NCI-H187 treated with DMSO at 0.1 percent for 48 hours (cell line): ENCODE measurements at places on chromosomes 11 and 22.

DNA sequence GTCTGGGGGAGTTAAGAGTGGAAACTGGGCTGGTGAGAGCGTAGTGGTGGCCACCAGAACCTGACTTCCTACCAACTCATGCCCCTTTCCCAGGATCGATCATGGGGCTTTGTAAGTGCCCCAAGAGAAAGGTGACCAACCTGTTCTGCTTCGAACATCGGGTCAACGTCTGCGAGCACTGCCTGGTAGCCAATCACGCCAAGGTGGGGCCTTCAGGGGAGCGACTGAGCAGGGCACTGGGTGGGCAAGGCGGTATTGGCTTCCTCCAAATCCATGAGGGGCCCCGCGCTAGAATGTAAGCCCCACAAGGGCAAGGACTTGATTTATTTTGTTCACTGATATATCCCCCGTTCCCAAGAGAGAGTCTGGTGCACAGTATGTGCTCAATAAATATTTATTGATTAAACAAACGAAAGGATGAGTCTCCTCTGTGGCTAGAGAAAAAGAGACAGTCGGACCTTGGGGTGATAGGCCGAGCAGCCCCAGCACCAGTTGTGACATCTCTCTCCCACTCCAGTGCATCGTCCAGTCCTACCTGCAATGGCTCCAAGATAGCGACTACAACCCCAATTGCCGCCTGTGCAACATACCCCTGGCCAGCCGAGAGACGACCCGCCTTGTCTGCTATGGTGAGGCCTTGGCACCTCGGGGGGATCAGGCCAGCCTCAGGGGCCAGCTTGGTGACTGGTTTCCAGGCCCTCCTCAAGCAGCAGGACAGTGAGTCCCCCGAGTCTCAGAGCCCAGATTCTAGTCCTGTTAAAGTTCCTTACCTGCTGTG is 765 bp downstream of the ZFPL1 start:
- no peak for DNase-seq

DNA sequence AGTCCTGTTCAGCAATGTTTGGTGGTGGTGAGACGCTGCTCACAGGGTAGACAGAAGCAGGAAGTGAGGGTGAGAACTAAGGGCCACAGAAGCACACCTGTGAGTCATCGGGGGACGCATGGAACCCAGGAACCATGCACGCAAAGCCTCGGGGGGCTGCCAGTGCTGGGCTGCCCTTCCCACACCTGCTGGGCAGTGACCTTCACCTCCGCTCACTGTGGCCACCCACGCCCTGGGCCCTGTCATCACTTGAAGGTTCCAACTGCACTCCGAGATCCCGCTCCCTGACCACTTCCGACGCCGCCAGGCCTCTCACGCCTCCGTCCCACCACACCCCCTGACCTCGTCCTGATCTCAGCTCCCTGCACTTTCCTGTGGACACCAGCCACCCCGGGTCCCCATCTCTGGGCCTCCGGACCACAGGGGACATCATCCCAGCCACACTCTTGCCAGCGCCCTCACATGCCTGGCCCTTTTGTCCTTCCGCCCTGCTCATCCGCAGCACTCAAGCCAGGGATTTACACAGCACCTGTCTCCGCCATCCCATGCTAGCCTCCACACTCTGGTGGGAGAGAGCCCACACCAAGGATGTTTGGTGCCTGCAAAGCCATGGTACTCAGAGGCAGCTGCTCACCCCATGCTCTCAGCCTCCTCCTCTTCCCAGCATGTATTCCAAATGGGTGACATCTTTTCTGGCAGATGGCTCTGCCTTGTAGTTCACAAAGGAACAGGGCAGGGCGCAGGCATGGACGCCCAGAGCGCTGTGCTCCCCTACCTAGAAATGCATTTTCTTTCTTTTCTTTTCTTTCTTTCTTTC is 23.1 kb upstream of the ATXN10 start:
- no peak for DNase-seq

DNA sequence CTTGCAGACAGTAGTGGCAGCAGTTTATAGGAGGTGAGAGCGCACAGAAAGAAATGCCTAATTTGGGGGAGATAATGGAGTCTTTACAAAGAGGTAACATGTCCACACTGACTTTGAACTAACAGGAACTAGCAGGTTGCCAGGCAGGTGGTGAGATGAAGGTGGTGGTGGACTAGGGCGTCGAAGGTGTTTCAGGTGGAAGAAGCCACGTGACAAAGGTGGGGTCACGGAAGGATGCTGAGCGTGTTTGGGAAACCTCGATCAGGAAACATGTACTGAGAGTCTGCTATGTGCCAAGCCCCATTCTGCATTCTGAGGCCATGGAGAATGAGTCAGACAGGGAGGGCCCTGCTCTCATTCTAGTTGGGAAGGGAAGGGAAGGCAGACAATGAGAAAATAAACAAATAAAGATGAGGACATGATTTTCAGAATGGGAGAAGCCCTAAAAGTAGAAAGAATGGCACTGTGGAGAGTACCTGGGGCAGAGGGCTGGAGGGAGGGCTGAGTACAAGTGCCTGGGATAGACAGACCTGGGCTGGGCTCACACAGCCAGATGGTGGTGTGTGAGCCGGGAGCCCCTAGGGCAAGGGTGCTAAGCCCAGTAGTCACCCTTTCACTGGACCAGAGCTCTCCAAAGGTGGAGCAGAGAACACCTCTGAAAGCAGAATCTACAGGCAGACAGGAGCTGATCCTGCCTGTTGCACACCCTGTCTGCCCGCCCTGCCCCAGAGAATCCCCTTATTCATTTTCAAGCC is 16.2 kb upstream of the NNMT start:
- no peak for DNase-seq

DNA sequence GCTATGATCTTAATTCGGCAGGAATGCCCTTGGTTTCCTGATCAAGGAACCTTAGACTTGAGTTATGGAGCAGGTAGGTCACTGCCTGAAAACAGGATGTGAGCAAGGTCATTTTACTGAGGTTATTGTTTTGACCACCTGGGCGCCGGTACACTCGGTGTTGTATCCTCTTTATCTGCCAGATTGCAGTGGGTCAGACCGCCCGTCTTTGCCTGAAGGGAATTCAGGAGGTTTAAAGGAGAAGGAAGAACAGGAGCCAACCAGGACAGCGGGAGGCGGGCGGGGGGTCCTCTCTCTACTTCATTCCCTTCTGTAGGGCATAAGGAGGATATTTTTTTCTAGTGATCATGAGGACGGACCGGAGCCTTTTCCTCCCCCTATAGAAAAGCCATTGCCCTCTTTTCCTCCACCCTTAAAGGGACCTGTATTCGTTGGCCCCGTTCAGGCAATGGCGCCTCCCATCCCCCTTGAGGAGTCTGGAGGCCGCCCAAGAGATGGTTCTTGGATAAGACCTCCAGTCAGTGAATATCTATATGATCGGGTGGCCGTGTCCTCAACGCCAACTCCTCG is 649 bp downstream of the MS4A15 start:
- DNase-seq, result no peak

- no peak for DNase-seq
Measured at GRCh38 chr11:46299451-46299961, 22.0 kb downstream of the CREB3L1 start.

- no peak for DNase-seq
Measured at GRCh38 chr22:38674888-38675287, 6.9 kb upstream of the TOMM22 start.

- no peak for DNase-seq
Measured at GRCh38 chr11:118633979-118634378, 26.6 kb downstream of the PHLDB1 start.

DNA sequence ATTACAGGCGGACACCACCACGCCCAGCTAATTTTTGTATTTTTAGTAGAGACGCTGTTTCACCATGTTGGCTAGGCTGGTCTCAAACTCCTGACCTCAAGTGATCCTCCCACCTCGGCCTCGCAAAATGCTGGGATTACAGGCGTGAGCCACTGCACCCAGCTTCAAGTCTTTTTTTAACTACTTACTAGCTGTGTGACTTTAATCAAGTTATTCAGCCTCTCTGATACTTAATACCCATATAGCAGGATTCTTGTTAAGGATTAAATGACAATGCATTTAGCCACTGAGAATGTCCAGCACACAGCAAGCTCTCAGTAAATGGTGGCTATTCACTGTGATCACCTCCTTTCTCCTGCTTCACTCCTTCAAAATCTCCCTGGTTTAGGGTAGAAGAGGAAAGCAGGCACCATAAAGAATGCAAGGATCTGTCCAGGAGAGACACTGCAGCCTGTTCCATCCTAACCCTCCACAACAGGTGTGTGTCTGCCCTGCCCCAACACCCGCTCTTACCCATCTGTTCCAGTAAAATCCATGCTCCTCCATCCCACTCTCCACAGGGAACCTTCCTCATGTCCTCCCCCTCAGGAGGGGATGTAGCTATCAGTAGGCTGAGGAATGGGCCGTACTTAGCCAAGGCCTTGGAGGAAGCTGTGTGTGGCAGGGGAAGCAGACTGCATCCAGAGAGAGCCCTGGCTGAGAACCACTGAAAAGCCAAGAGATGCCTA is 69.3 kb downstream of the MICAL3 start:
- no peak for DNase-seq

- no peak for DNase-seq
Measured at GRCh38 chr22:21952586-21953571, at the start of gene PPM1F. Gene PPM1F, minus strand, starts transcription at chr22:21952848. Its CDS starts 6,800 bp downstream, at chr22:21946048.

- no peak for DNase-seq
Measured at GRCh38 chr11:12604557-12605153, 69.6 kb upstream of the TEAD1 start.

GRCh38 chr11:26677566-26677965 is 44.3 kb downstream of the SLC5A12 start:
- DNase-seq, result no peak

- no peak for DNase-seq
Measured at GRCh38 chr22:22408731-22409696, 99.5 kb downstream of the ZNF280B start.

GRCh38 chr11:100855466-100856067 is 168.5 kb downstream of the ARHGAP42 start:
- DNase-seq, result no peak

DNA sequence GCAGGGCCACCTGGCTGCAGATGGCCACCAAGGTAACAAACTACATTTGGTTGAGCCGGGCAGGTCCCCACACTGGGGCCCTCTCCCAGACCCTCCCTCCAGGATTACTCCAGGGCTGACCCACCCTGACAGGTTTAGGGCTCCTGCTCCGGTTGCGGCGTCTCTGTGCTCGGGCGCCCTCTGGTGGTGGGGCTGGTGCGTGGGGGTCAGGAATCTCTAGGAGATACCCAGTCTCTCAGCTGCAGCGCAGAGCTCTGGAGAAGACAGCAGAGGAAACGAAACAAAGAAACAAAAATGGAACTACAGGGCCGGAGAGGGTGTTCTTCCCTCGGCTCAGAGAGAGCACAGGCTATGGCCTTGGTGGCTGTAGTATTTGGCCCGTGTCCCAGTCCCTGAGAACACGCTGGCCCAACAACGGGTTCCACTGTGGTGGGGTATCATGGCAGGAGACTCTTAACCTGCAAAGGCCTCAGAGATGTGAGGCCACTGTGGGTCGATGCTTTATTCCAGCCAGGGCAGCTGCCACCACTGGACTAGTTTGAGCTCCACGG is 2.4 kb downstream of the C11orf96 start:
- no peak for DNase-seq

DNA sequence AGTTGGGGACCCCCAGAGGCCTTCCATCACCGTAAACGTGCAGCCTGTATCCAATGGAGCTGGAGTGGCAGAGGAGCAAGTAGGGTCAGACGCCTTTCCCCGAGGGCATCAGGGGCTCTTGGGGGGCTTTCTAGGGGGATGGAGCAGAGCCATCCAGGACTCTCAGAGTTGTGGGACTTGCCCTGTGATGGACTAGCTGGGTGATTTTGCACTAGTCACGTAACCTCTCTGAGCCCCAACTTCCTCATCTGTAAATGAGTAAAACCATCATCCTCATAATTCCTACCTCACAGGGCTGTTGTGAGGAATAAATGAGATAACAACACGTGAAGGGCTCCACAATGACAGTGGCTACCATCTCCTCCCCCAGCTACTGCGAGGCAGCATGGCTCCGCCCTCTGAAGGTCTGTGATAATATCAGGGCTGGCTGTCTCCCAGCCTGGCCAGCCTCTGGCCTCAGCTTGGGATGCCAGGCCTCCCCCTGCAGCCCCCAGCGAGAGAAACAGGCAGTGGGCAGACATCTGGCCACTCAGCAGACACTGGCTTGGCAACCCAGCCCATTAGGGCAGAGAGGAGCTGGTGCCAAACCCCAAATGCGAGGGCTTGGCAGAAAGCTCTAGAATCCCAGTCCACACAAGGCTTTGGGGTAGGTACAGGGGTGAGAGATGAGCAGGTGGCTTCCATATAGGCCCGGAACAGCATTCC is 6.7 kb downstream of the USP2 start:
- no peak for DNase-seq

DNA sequence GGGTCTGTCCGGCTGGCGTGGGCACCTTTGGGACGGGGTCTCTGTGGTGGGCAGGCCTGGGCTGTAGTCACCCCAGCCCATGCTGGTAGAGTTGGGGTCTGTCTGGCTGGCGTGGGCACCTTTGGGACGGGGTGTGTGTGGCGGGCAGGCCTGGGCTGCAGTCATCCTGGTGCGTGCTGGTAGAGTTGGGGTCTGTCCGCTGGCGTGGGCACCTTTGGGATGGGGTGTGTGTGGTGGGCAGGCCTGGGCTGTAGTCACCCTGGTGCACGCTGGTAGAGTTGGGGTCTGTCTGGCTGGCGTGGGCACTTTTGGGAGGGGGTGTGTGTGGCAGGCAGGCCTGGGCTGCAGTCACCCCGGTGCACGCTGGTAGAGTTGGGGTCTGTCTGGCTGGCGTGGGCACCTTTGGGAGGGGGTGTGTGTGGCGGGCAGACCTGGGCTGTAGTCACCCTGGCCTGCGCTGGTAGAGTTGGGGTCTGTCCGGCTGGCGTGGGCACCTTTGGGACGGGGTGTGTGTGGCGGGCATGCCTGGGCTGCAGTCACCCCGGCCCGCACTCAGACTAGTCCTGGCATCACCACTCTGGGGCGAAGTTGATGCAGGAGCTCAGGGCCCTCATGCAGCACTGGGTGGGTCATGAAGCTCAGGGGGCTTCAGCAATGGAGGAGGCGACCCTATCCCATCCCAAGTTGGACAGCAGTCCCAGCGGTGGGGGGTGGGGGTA is 19.3 kb downstream of the PRR33 start:
- no peak for DNase-seq

DNA sequence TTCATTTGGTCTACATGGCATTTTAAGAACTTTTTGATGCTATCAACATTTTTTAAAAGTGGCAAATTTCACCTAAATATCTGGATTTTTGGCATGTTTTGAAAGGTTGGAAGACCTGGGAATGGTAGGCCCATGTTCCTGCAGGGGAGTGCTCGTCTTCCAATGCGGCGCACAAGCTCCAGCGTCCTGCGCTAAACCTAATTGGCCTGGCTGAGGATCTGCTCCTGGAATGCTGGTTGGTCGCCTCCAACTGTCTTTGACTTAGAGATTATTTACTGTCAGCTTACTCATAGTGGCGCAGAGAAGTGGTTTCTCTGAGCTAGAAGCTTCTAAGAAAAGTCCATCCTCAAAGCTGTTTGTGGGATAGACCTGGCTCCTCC is 626 bp upstream of the LIMK2 start:
- no peak for DNase-seq

GRCh38 chr11:129738242-129738641 is 77.4 kb upstream of the TMEM45B start:
- DNase-seq, result no peak
